ENCODE measurements at places on chromosomes 7 and 10.

DNA sequence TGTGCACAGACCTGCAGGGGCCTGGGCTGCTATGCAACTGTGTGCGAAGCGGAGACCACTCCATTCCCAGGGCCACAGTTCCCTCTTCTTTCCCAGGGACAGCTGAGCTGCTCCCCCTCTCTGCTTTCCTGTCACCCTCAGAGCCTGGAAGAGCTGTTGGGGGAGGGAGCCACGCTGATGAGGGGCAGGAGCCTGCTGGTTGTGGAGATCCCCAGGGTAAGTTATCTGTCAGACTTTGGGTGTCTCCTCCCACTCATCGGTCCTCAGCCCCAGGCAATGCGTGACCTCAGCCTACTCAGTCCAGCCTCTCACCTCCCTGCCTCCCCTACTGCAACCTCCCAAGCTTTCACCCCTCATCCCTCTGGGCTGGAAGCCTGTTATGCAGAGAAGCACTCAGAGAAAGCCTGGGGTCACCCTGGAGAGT, 53.5 kb downstream of the ZNF467 start:
- DNase-seq = no peak

GRCh38 chr7:111027396-111027795, 63.5 kb upstream of the LRRN3 start:
- DNase-seq = no peak

DNA sequence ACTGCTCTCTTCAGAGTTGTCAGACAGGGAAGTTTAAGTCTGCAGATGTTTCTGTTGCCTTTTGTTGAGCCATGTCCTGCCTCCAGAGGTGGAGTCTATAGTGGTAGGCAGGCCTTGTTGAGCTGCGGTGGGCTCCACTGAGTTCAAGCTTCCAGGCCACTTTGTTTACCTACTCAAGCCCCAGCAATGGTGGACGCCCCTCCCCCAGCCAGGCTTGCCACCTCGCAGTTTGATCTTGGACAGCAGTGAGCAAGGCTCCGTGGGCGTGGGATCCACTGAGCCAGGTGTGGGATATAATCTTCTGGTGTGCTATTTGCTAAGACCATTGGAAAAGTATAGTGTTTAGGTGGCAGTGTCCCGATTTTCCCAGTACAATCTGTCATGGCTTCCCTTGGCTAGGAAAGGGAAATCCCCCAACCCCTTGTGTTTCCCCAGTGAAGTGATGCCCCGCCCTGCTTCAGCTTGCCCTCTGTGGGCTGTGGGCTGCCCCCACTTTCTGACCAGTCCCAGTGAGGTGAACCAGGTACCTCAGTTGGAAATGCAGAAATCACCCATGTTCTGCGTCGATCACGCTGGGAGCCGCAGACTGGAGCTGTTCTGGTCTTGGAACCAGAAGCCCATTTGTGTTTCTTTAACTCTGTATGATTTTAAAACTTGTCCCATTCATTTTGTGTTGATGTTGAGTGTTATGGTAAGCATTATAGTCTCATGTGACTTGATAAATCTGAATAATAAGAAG, 89.2 kb upstream of the CALCR start:
- no peak for DNase-seq

GRCh38 chr7:140322759-140323158, 75.6 kb downstream of the SLC37A3 start:
- DNase-seq = no peak

GRCh38 chr7:26441611-26442277, 150.1 kb downstream of the SNX10 start:
- no peak for DNase-seq

DNA sequence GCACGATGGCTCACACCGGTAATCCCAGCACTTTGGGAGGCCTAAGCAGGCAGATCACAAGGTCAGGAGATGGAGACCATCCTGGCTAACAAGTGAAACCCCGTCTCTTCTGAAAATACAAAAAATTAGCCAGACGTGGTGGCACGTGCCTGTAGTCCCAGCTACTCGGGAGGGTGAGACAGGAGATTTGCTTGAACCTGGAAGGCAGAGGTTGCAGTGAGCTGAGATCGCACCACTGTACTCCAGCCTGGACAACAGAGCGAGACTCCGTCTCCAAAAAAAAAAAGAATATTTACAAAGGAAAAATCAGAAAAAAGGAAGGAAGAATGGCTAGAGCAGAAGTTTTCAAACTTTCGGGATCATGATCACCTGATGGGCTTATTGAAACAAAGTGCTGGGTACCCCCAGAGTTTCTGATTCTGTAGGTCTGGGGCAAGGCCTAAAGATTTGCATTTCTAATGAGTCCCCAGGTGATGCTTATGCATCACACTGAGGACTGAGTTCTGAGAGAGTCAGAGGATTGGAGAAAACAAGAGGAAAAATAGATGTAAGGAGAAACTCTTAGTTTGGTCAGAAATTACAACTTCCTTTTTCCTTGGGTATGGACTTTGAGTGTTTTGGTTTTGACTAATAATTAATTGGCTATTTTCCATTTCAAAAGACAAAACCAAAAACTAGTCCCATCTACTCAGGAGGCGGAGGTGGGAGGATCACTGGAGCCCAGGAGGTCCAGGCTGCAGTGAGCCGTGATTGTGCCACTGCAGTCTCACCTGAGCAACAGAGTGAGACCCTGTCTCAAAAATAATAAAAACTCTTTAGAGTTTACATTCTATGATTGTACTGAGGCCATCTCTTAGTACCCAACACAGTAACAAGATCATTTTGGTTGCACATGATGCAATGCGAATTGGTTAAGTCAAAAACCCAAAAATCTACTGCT, 14.4 kb downstream of the MARCHF5 start:
- DNase-seq = no peak

DNA sequence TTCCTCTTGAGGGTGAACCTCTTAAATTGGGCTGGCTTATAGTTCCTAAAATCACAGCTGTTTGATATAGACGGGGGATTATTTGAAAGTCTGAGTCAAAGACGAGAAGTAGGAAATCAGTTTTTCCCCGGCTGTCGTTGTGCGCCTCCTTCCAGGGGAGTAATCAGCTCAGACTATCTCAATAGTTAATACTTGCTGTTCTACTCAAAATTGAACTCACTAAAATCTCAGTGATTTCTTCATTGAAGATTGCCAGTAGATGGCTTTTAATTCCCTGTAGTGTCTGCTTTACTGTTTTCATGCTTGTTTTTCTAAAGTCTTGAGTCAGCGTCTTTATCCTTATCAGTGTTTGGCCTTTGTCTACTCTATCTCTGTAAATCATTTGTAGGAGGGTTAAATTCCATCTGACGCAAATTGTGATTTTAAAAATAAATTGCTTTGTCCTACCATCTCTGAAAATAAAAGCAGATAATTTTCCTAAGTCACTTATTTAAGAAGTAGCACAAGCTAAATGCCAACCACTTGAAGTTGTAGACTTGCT, 47.3 kb downstream of the CNNM2 start:
- DNase-seq = no peak

DNA sequence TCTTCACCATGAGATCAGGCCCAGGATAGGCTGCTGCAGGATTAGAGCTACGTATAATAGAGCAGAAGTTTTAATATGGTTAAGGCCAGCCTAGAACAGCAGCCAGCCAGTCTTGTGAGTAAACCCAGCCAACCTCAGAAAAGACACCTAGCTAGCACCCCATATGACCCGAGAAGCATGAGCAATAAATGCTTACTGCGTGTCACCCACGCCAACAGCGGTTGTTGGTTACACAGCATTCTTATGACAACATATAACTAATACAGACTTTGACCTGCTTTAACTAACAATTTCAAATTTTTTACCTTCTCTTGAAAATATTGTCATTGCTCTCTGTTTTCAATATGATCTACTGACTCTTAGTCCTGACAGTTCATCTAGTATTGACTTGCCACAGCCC, 105.7 kb downstream of the HBP1 start:
- DNase-seq = no peak

GRCh38 chr7:36717586-36717985, 6.7 kb downstream of the AOAH start:
- no peak for DNase-seq

GRCh38 chr7:151857412-151857811, 19.5 kb downstream of the PRKAG2 start:
- DNase-seq = no peak

- DNase-seq = peak; percentile 95
Measured at GRCh38 chr7:73623798-73624668, at the start of gene MLXIPL. Gene MLXIPL, minus strand, starts transcription at chr7:73624522. Its CDS starts 30 bp downstream, at chr7:73624492.

DNA sequence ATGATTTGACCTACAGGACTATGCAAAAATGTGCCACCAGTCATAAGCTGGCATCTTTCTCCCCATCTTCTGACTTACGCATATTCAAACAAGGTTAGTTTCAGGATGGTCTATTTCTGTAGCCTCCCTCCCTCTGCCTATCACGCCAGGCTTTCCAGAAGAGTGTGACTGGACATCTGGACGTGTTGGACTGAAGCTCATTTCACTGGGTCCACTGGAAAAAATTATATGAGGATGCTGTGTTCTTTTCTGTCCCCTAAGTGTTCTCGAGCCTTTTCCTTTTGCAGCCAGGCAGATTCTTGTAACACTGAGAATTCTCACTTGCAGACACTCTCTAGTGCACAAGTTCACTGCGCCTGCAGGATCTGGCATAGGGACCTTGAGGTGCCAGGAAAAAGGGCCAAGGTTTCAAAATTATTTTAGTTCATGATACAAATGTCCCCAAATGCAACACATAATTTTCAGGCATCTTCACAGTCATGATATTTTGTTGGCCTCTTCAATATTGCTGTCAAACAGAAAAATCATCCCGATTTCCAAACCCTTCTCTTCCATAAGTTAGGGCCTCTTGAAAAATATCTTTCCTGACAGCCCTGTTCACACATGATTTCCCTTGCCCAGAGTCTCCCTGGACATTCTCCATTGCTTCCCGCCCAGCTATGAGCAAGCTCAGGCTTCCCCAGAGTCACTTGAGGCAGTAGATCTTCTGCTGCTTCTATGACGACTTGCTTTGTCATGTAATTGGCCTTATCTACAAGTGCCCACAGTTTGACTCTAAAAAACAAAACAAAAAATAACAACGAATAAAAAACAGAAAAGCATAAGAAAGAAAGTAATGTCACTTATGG, 170.4 kb downstream of the BMPER start:
- no peak for DNase-seq

DNA sequence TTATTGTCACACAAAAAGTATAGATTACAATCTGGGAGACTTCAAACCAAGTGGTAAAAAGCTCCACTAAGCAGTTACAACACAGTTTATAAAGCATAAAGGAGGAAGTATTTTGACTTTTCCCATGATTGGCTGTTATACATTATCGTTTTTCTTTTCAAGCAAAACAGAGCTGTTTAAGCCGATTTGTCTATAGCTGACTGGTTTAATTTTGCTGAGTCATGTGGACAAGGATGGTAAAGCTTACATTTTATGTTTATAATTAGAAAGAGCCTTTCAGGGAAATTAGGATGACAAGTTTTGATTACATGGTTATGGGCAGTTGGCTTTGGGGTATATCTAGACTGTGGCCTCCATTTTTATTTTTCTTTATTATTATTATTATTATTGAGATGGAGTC, 152.5 kb upstream of the STK17A start:
- no peak for DNase-seq

DNA sequence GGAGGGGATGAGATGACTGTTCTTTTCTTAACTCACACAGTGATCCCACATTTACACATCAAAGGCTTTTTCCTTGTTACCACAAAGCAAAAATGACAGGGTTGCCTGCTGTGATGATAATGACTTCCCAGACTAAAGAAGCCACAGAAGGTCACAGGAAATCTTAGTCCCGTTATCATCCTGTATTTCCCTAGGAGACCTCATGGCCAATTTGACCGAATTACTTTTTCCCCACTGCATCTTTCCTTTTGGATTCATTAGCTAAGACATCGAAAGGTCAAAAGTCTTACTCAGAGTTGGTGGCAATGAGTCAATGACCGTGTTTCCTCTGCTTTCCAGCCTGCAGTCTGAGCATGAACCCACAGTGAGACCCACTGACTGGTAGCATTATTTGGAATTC, 130.1 kb upstream of the INHBA start:
- DNase-seq = no peak

DNA sequence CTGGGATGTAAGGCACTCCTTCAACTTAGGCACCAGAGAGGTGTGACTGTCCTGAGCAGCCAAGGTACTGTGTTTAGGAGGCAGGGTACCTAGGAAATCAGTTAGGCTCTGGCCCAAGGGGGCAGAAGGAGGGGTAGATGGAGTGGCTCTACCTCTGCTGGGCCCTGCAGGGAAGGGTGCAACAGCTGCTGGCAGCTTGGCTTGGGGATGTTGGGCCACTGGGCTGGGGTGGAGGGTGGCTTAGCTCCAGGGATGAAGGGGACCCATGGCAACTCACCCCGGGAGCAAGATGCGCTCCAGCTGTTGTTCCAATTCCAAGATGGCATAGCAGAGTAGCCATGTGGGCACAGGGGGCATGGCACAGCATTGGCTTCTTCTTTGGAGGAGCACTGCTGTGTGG, 42.1 kb downstream of the NEURL1 start:
- no peak for DNase-seq

- no peak for DNase-seq
Measured at GRCh38 chr7:155538293-155538692, 8.1 kb downstream of the CNPY1 start.

GRCh38 chr7:2017481-2017891, 215.3 kb downstream of the MAD1L1 start:
- no peak for DNase-seq

DNA sequence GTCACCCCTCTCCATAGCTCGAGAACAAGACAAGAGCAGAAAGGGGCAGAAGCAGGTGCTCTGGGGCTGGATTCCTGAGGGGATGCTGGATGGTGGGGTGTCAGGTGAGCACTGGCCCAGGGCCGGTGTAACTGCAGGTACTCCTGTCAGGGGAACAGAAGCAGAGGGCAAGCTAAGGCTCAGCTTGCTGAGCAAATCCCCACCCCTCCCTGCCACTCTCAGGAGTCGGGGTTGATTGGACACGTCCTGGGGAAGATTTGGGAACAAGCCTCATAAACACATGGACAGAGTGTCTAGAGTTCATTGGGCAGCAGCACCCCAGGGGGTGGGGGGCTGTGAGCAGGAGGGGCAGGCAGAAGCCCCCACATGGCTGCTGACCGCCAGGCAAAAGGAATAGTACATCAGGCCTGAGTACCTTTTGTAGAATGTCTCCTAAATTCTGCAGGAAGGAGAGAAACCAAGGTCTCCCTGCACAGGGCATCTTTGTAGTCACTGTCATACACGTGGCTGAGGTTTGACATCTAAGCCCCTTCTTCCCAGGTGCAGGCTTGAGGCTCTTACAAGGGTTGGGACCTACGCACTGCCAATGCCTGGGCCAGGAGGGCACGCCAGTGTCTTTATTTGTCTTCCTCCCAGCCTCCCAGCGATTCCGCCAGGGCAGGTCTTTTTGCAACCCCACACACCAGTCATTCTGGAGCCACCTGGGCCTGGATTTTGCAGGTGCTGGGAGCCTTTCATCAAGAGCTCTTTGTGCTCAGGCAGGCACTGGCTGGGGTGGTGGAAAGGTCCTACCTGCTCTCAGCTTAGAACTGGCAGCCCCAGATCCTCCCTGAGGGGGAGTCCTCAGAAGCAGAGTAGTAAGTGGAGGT, 2.8 kb downstream of the CALML3 start:
- DNase-seq = peak; percentile 15

Data from upper lobe of left lung (tissue), 6 donors.